Stimulated activated CD8-positive, alpha-beta memory T cell treated with anti-CD3 and anti-CD28 coated beads, Interleukin-7, amount 100 ng/mL, for 24 hours (primary cell): ENCODE measurements at places on chromosomes 12 and 14.

DNA sequence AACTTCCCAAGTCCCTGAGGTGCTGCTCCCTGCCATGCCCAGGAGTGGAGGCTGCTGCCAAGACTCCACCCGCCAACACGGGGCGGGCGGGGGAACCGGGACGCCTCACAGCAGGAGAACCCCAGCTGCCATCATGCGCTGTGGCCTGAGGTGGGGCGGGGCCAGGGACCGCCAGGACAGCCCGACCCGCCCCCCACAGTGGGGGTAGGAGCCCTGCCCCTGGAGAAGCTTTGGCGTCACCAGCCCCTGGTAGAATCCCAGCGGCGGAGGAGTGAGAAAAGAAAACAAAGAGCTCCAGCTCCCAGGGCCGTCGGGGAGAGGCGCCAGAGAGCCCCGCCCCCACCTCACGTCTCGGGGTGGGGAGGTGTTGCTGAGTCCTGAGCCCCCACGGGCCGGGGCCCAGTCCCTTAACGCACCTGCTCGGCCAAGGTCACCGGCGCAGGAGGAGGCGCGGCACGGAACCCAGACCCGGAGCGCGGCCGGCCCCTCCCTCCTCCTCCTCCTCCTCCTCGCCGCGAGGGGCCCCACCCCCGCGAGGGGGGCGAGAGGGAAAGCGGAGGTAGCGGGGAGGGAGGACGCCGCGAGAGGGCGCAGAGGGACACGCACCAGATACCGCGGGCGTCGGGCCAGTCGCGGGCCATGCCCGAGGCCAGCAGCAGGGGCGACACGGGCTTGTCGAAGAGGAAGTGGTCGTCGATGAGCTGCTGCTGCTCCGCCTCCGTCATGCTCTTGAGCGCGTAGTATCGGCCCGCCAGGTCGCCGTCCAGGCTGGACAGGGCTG lies 1.8 kb downstream of the CKB start:
- peak; percentile 21 for DNase-seq

- no peak for DNase-seq
These were observed 59.3 kb downstream of the DNAI7 start for GRCh38 chr12:25135531-25136154.

DNA sequence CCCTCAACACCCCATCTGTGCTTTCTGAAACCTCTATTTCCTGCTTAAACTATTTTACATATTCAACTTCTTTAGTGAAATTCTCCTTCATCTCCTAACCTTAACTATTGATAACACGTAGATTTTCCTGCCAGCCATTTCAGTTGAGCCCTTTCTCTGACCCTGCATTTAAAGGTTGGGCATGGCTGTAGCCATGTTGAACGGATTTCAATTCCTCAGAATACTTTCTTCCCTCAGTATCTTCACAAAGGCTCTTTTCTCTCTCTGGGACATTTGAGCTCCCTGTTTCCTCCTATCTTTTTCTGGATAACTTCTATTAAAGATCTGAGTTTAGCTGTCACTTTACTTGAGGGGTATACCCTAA lies 1.2 kb downstream of the PPHLN1 start:
- DNase-seq: no peak

DNA sequence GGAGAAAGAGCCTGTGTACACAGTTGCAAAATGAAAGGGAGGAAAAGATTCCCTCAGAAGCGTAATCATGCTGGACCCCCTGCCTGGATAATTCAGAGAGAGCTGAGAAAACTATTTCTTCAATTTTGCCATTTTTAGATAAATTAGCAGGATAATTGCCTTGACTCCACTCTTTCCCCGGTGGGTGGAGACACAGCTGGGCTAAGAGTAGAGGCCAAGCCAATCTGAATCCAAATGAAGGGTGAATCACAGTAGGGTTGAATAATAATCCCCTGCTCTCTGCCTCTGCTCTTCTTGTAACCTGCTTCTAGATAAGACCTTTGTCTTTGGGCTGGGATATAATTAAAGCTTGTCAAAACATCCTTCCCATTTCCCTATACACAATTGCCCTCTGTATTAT lies 150.1 kb downstream of the CAPZA3 start:
- no peak for DNase-seq

GRCh38 chr14:23613242-23614070 lies 22.7 kb upstream of the DHRS2 start:
- DNase-seq: no peak

DNA sequence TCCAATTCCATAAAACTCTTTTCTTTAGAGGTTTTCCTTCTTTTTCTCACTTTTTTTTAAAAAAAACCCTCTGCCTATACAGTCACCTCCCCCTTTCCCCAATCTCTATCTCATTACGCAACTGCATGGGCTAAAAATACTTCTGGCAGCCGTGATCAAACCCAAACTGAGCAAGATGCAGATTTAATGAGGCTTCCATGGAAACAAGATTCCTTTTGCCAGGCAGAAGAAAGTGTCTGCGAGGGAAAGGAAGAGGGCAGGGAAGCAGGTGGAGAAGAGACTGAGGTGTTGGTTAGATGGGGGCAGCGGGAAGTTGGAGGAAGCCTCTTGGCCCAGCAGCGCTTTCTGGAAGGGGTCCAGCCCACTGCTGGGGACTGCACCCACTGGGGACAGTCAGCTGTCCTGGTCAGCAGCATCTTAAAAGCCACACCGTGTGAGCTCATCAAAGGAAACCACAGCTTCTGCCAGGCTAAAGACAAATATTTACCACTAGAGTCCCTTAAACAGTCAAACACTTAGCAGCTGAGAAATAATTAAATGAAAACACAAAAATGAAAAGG lies 90.4 kb downstream of the SLC8A3 start:
- no peak for DNase-seq
